NCI-H510A (cell line): ENCODE measurements at places on chromosomes 13 and 19.
A peak's percentile ranks its signal among the peaks of the same experiment; 100 is the strongest.

- DNase-seq, result no peak
Observed at GRCh38 chr13:32025730-32026129, 5.8 kb upstream of the FRY start.

- DNase-seq, result no peak
Observed at GRCh38 chr19:48123907-48124651, 13.5 kb upstream of the PLA2G4C start.

DNA sequence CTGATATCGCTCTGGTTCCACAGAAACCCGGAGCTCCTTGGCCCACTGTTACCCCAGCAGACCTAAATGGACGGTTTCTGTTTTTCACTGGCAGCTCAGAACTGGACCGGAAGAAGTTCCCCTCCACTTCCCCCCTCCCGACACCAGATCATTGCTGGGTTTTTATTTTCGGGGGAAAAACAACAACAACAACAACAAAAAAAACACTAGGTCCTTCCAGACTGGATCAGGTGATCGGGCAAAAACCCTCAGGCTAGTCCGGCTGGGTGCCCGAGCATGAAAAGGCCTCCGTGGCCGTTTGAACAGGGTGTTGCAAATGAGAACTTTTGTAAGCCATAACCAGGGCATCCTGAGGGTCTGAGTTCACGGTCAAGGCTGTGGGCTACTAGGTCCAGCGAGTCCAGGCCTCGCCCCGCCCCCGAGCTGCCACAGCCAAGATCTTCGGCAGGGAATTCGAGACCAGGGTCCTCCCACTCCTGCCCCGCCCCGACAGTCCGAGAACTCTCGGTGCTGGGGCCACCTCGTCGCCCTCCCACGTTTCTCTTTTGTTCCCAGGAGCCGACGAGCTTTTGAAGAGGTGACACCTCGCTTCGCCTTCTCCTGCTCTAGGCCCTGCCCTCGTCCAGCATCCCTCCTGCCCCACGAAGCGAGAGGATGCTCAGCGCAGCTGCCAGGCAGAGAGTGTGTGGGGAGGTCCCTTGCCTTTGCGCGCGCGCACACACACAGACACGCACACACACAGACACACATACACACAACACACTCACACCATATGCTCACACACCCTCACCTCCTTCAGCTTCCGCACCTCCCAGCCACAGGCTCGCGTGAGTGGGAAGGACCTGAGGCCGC lies 8.8 kb downstream of the ZIC2 start:
- DNase-seq, result no peak

DNA sequence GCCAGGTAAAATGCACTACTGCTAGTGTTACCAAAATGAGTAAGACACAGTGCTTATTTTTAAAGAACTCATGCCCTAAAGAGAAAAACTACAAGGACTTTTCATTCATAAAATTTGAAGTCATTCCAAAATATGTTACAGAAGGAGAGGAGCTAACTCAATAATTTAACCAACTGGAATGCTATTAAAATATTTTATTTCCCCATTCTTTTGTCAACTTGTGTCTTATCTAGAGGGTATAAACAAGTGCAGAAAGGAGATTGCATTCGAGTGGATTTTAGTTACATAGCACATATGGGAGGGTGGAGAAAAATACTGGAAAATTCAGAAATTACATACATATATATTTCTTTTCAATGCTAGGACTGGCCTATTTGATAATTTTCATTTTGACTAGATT lies 131.0 kb upstream of the IRS2 start:
- no peak for DNase-seq

DNA sequence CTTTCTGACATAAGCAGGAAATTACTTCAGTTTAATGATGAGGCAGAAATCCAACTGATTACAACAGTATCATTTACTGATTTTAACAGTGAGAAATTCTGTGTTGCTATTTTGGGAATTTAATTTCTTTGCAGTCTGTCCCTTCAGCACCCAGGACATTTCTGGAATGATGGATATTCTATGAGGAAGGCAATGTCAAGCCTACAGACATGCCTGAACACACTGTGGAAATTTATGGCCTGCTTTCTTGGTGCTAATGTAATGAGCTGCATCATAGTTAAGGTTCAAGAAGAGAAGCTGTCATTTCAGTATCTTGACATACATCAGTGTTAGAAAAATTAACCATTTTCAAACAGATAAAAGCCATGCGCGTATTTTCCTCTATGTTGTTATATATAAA lies 87.7 kb downstream of the SLITRK1 start:
- DNase-seq, result no peak

DNA sequence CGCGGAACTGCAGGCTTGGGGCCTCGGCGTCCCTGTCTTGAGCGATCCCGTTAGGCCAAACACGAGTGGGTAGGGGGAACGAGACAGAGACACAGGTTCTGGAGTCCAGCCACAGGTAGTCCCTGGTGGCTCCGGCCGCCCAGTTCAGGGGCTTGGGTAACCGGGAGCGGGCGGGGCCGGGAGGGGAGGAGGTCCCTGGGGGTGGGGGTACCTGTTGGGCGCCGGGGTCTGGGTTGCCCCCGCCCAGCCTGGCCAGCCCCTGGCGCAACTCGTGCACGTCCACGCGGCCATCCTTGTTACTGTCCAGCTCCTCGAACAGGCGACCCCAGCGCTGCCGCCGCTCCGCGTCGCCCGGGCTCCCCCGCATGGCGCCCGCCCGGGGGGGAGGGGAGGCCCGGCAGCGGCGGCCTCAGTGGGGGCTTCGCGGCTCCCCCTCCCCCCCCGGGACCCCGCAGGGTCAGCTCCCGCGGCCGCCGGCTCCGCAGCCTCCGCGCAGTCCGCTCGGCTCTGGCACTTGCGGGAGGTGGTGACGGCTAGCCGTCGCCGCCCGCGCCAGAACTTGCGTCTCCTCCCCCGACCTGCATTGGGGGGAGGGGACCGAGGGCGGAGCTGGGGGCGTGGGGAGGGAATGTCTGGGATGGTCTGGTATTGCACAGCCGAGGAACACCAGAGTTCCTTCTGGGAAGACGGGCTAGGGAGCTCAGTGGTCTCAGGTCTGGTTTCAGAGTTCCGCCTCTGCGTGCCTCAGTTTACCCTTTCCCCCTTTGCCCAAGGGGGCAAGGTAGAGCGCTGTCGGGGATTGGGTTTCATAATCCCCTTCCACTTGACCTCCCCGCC lies at the start of gene SLC25A23:
Gene SLC25A23, minus strand, starts transcription at position 531 of the 837 bp plus-strand sequence. Its CDS starts 164 bp downstream, at position 367.
- DNase-seq, result peak; percentile 22

- DNase-seq, result peak; percentile 24
Observed at GRCh38 chr19:22052644-22053013, 345 bp downstream of the ZNF257 start.

DNA sequence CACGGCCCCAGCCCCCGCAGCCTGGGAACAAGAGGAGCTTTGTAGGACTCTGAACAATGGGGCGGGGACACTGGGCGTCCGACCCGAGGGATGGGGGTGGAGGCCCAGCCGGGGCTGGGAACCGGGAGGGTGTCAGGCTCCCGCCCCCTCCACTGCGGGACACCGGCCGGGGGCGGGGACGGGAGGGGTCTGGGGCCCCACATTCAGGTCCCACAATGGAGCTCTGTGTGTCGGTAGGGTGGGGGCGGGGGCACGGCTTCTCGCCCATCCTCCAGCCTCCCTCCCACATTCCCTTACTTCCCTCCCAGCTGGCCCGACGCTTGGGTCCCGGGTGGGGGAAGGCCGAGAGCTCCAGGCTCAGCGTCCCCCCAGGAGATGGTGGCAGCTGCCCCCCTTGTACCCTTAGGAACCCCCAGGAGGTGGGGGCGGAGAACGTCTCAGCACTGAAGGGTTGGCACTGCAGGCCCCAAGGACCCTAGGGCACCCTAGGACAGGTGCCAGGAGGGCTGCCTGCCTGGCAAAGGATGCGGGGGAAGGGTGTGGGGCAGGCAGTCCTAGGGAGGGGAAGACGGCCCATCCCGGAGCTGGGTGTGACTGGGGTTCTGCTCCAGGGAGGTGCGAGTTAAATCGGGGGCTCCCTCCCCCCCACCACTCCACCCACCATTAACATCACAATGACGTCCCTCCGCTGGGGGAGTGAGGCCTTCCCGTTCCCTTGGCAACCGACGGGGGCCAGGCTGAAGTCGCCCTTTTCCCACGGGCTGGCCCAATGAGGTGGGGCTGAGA lies 5.3 kb downstream of the TTYH1 start:
- no peak for DNase-seq

DNA sequence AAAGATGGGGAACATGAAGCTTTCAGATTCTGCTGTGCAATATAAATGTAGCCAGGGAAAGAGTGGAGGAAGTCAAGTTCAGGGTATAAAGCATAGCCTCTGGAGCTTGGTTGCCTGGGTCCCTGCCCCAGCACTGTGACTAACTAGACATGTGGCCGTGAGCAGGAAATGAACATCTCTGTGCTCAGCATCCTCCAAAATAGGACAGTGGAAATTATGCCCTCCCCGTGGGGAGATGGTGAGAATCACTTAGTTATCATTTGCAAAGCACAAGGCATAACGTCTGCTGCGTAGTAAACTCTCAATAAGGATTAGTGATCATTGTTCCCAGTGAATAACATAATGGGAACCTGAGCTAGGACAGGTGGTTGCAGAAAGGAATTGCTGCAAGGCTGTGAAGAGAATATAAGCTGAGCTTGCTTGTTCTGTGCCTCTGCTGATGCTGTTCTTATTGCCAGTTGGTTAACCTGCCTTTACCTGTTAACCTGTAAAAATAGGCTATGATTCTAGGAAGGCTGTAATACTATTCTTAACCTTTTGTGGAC lies 441.0 kb downstream of the COG6 start:
- no peak for DNase-seq

- no peak for DNase-seq
Observed at GRCh38 chr19:1486720-1487575, 3.2 kb downstream of the PCSK4 start.

- no peak for DNase-seq
Observed at GRCh38 chr19:16893686-16893989, 4.8 kb downstream of the F2RL3 start.

DNA sequence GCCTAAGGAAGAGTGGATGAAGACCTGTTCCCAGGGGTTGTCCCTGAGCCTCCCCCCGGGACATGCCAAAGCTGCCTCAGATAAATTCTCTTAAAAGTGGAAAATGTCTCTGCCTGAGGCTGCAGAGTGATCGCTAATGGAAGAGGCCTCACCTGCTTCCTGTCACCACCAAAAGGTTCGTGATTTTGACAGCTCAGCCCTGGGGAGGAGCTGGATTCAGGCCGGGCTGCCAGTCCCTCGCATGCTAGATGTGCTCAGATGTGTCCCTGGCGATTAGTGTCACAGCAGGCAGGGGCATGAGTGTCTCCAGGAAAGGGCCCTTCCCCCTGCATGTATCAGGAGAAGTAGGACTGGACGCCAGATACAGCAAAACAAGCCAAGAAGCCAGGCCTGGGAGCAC lies 626.5 kb downstream of the UQCRFS1 start:
- no peak for DNase-seq

DNA sequence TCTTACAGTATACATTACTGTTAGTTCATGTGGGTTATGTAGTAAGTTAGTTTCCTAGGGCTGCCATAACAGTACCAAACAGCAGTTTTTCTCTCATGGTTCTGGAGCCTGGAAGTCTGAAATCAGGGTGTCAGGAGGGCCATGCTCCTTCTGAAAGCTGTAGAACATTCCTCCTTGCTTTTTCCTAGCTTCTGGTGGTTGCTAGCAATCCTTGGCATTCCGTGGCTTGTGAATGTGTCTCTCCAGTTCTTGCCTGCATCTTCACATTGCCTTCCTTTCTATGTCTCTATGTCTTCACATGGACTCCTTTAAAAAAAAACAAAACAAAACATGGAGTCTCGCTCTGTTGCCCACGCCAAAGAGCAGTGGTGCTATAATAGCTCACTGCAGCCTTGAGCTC lies 95.4 kb downstream of the WDFY2 start:
- no peak for DNase-seq

GRCh38 chr13:93620181-93620765 lies 393.7 kb downstream of the GPC6 start:
- DNase-seq, result no peak

DNA sequence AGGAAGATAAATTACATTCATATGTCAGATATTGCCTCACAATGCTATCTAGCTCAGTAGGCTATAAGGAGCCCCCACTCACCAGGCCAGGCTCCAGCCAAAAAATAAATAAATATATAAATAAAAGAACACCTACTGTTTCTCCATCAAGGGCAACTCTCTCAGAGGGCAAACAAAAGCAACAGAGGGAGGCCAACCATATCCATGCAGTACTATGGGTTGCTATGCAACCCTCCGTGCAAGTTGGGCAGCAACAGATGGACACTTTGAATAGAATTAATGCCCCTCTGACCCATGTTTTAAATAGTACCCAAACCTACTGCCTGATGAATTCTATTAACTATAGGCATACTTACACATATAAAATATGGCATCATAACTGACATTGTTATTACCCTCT lies 279.8 kb upstream of the EDNRB start:
- no peak for DNase-seq

DNA sequence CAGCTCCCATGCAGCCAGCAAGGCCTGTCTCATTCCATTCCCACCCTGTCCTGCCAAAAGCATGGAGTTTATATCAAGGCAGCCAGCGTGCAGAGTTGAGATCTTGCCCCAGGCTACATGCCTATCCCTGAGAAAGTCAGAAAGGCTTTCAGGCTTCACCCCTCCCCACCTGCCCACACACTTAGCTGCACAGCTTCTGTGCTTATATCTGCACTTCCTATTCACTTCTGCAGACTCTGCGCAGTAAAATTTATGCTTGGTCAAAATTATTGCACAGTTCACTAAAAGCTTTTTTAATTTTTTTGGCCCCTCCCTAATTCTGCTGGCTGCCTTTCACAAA lies 12.5 kb upstream of the ZNF675 start:
- no peak for DNase-seq

DNA sequence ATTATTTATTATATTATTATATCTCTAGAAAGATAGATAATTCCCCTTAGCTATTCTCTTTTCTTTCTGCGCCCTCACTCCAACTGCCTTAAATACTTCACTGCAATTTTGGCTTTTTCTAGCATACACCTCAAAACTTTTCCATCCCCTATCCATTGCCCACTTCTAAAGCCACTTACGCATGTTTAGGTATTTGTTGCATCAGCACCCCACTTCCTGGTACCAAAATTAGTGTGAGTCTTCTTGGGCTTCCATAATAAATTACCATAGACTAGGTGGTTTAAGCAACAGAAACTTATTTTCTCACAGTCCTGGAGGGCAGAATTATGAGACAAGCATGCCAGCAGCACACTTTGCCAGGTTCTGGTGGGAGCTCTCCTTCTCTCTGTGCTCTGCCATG lies 209.0 kb downstream of the FGF14 start:
- DNase-seq, result no peak

DNA sequence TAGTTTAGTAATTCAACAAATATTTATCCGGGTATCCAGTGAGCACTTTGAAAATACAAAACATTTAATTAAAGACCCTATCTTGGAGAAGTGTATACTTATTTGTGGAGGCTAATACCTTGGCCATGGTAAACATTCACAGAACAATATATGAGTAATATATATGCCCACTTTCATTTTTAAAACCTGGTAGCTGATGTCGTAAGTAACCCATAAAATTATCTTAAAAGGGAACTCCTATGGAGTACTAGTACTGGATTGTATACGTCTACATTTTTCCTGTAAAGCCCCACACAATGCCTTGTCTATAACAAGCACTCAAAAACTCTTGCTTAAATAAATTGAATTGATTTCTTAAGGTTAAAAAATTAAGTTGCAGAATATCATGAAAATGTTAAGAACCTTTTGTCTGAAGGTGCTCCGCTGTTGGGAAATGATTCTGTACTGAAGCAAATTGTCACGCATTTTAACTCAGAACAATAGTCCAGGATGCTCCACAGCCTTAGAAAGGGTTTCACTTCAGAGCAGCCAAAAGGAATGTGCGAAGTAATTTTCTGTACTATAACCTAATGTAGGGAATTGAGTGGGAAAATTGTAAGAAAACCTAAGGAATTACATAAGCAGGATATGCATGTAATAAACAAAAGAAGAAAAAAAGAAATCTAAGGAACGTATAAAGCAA lies 58.9 kb upstream of the C1QTNF9 start:
- DNase-seq, result no peak
